ENCODE measurements at places on chromosomes 7 and 10. TPM values are rescaled to one million over a fixed set of nuclear protein-coding genes. Genes with fewer than 3 reads are reported as not detected.
A peak's percentile ranks its signal among the peaks of the same experiment; 100 is the strongest.

GRCh38 chr10:37854626-37855025 is 2.8 kb downstream of the ZNF248 start:
- no peak for DNase-seq

- no peak for DNase-seq
Observed at GRCh38 chr10:111370101-111370500, 293.3 kb downstream of the ADRA2A start.

GRCh38 chr10:60073397-60073780 is 167.0 kb upstream of the CCDC6 start:
- DNase-seq, result no peak

GRCh38 chr10:133173860-133174640 is 14.0 kb downstream of the KNDC1 start:
- no peak for DNase-seq

DNA sequence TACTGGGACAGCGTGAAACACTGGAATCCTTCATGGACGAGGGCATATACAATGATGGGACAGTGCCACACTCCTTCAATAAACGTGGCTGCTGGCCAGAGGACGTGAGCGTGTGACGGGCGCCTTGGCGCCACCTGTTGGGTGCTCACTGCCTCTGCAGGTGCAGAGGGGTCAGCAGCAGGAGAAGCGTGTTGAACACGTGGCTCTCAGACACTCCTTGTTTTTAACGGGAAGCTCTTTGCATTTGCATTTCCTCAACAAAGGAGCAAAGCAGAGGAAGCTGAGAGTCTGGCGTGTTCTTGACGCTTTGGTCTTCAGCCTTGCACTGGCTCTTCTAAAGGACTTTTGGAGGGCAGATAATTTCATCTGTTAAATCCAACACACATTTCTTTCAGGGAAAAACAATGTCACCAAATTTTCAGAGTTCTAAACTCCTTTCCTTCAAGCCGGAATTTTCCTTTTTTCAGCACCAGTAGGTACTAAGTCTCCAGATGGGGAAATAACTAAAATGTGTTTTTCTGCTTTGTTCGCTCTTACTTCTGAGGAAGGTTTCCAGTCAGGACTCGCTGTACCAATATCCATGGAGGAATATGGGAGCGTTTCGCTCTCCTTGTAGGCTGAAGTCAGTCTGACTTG is 2.9 kb upstream of the GET4 start:
- peak; percentile 39 for DNase-seq

DNA sequence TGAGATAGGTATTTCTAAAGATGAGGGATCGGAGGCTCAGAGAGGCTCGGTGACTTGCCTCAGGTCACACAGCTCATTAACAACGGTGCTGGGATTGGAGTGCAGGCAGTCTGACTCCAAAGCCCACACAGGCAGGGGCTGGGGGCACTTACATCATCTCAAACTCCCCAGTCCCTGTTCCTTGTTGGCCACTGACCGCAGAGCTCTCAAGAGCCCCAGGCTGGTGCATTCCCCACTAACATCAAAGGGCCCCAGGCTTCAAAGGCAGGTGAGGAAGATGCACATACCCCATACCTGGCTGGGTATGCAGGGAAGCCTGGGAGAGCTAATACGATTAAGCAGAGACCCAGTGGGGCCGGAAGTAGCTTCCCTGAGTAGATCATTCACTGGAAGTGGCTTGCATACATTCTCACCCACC is 13.7 kb upstream of the NODAL start:
- no peak for DNase-seq

Gene GHRHR
- not detected for polyA plus RNA-seq
